Urinary bladder (tissue), 4 donors: ENCODE measurements at places on chromosomes 1 and 21. TPM values are rescaled to one million over a fixed set of nuclear protein-coding genes. Genes with fewer than 3 reads are reported as not detected.

Gene SLAMF7
- polyA plus RNA-seq = 1.5 TPM

Gene ACKR1
- 176 TPM for polyA plus RNA-seq

Gene GUCA2A
- not detected for polyA plus RNA-seq

Gene SV2A
- polyA plus RNA-seq = 7.3 TPM

Gene KLF17
- polyA plus RNA-seq = 1.3 TPM

Gene LIN28A
- not detected for polyA plus RNA-seq

Gene CRNN
- not detected for polyA plus RNA-seq

Gene NBPF6
- polyA plus RNA-seq = not detected

Gene OR2AK2
- not detected for polyA plus RNA-seq

Gene MLLT11
- polyA plus RNA-seq = 4.9 TPM

Gene FCRL5
- 0.14 TPM for polyA plus RNA-seq

Gene GJA4
- 33.6 TPM for polyA plus RNA-seq

Gene OR2T11
- not detected for polyA plus RNA-seq

Gene FBXO28
- polyA plus RNA-seq = 14.6 TPM

Gene SCMH1
- 59.8 TPM for polyA plus RNA-seq

Gene LYPD8
- not detected for polyA plus RNA-seq

Gene DEPDC1
- 0.10 TPM for polyA plus RNA-seq

Gene AK5
- polyA plus RNA-seq = 0.79 TPM

Gene VSIG8
- polyA plus RNA-seq = 0.05 TPM

Gene NR5A2
- polyA plus RNA-seq = 1.6 TPM

Gene FGR
- 15.8 TPM for polyA plus RNA-seq

Gene IGSF9
- polyA plus RNA-seq = 1.6 TPM

Gene PCP4L1
- polyA plus RNA-seq = 39.2 TPM

Gene MXRA8
- polyA plus RNA-seq = 159 TPM

Gene ZSWIM5
- 3.6 TPM for polyA plus RNA-seq

Gene CCT3
- 178 TPM for polyA plus RNA-seq

Gene F5
- 1.1 TPM for polyA plus RNA-seq

Gene CD1B
- 0.09 TPM for polyA plus RNA-seq

Gene TSPAN1
- 56.5 TPM for polyA plus RNA-seq

Gene NBPF12
- 8.1 TPM for polyA plus RNA-seq

Gene TMEM52
- 1.0 TPM for polyA plus RNA-seq

Gene SLC44A5
- 0.77 TPM for polyA plus RNA-seq

Gene DBT
- 9.0 TPM for polyA plus RNA-seq

Gene PADI1
- 0.18 TPM for polyA plus RNA-seq

Gene CELF3
- 0.47 TPM for polyA plus RNA-seq

Gene CGN
- polyA plus RNA-seq = 5.5 TPM

Gene KCNA3
- 0.37 TPM for polyA plus RNA-seq

Gene SPATA1
- polyA plus RNA-seq = 0.24 TPM

Gene ADCY10
- 0.06 TPM for polyA plus RNA-seq

Gene AKNAD1
- polyA plus RNA-seq = 1.2 TPM

Gene OR2G6
- not detected for polyA plus RNA-seq
